Smooth muscle cell of trachea (primary cell): ENCODE measurements at places on chromosomes 7 and 10. TPM values are rescaled to one million over a fixed set of nuclear protein-coding genes. Genes with fewer than 3 reads are reported as not detected.

TLX1 gene
- not detected in 2 replicates for total RNA-seq

SLC16A9 gene
- 0.33 and 1.9 TPM in 2 replicates for total RNA-seq

LRRTM3 gene
- not detected in 2 replicates for total RNA-seq

EMX2 gene
- total RNA-seq = not detected in 2 replicates
